ENCODE measurements at places on chromosomes 1 and 21.
A peak's percentile ranks its signal among the peaks of the same experiment; 100 is the strongest.

DNA sequence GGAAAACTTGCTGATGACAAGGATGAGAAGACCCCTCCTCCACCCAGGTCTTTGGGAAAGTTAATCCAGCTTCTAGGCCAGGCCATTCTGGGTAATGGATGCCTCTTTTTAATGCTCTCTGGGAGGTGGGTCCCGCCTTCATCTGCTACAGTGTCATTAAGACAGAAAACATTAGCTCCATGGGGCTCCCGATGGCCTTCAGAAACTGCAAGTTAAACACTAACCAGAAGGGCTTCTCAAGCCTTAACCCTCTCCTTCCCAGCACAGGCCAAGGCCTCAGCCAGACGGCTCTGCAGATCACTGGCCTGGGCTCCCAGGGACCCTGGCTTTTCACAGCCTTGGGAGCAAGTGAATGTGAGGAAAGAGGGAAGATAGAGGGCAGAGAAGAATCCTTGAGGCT lies 364.9 kb downstream of the MATN1 start:
- DNase-seq = no peak

DNA sequence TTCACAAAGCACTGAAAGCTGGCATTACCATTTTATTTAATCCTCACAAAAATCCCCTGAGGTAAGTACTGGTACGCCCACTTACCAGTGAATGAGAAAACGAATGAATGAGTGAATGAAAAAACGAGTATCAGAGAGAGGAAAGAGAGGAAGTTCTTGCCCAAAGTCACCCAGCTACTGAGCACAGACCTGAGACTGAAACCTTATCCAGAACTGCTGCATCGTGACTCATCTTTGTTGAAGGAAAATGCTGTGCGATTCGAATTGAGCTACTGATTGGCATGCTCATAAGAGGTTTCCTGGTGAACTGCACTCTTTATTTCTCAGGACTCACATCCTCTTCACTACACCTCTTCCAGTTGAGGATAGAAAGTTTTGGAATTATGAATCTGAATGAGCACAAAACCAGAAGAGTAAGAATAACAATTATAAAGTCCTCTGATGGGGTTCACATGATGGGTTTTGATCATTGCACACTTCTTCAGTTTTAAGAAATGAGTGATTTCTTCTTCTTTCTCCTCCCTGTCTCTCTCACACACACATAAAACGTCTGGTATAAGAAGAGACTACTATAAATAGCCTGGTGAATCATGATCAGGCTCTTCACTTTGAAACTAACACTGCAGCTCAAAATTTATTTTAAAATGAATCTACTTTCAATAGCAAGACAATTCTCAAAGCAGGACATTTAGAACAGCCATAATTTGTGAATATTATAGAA lies 32.1 kb downstream of the IL12RB2 start:
- DNase-seq = no peak

GRCh38 chr1:89804642-89805237 lies 16.1 kb upstream of the LRRC8D start:
- peak; percentile 76 for DNase-seq

DNA sequence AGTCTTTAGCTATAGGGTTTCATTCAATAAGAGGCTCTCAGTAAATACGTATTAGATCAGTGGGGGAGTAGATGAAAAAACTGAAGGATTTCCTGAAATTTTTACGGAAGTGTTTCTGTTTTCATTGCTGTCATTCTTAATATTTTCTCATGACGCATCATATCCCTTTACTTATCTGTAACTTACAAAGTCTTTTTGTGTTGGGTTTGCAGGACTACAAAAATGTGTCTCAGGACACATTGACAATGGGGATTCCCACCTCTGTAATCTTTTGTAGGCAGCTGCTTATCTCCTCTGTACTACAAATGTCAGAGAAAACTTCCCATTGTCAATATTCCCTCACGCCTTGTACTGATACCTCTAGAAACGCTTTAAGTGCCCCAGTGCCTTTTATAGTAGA lies 35.5 kb downstream of the CRP start:
- DNase-seq = no peak

DNA sequence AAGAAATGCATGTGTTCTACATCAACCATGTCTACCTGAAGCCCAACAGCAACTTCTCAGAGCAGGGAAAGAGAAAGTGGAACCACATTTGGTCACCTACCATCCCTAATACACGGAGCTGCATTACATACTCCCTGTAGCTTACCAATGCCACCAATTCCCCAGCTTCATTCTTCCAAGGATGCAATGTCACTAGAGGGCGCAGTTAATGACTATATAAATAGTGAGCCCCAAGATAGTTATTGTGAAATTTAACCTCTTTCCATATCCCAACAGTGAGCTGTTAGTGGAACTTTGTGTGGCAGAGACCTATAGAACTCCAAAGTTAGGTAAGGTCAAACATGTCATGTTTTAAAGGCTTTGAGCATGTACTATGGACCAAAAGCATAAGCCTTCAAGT lies 618.3 kb downstream of the SMYD3 start:
- DNase-seq = no peak

GRCh38 chr1:44641126-44642102 lies 32.9 kb downstream of the TMEM53 start:
- DNase-seq = no peak

GRCh38 chr1:3001471-3002348 lies 19.6 kb upstream of the ACTRT2 start:
- no peak for DNase-seq

DNA sequence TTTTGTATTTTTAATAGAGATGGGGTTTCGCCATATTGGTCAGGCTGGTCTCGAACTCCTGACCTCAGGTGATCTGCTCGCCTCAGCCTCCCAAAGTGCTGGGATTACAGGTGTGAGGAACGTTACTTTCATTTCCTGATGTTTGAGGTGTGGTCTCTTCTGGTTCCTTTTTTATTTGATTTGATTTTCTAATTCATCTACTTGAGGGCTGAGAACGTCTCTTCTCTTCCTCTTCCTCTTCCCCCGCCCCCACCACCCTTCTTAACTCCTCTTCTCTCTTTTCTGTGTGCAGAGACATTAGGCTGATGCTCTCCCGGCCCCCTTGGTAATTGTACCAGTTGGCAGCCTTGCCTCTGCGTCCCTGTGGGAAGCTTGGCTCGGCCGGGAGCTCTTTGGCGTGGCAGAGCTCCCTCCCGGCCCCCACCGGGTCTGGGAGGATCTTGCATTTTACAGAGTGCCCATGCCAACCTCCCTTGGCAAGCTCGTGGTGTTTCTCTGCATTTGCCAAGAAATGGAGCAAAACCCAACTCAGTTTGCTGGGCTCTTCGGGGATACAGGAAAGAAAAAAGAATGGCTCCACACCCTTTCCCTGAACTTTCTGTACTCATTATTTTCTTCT lies 19.9 kb downstream of the CRYAA start:
- no peak for DNase-seq

DNA sequence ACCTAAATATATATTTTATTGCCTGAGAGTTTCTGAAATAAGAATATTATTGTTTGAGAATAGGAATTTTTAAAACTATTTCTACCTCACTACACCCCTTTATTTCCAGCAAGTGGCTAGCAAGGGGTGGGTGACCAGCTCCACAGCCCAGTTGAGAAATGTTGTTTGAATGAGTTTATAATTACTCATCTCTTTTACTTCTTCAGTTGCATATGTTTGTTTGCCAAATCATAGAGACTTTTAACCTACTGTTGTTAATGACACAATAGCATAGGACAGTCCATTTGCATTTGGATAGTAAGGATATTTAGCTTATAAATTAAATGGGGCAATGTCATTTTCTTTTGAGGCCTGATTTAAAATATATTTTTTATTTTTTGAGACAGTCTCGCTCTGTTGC lies 127.8 kb downstream of the NRDC start:
- DNase-seq = no peak

- DNase-seq = no peak
Measured at GRCh38 chr1:31755850-31756492, 8.2 kb downstream of the ADGRB2 start.

DNA sequence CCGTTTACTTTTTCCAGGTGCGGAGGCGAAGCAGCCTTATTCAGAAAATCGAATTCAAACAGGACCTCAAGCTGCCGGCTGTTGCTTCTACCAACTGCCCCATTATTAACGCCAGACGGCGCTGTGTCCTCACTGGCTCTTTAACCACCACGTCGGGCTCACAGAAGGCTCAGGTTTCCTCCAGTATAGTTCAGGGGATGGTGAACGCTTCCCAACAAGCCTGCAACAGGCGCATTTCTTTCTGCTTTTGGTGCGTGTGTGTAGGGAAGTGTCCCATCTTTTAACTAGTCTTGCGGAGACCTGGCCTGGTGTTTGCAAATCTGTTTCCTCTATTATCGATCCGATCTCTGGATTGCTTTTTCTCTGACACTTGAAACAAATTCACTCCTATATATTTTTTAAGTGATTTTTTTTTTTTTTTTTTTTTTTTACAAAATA lies 791 bp upstream of the STUM start:
- peak; percentile 79 for DNase-seq

GRCh38 chr1:179955731-179956130 lies 1.1 kb downstream of the CEP350 start:
- no peak for DNase-seq

- no peak for DNase-seq
Measured at GRCh38 chr1:71193153-71193552, 112.3 kb upstream of the ZRANB2 start.

DNA sequence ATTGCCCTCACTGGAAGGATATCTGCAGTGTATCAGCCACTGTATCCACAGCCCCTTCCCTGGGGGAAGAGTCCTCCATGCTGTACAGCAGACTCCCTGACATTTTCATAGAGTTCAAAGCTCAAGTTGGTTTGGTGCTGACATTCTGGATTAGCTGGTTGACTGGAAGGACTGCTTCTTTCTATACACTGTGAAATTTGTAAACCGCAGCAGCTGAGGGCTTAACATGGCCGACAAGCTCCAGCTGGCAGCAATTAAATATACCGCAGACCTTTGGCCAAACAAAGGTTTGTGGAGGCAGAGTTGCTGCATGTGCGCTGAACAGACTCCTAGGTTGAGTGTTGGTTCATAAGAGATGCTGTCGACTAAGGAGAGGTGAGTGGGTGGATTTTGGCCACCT lies 126.4 kb downstream of the DHRS3 start:
- no peak for DNase-seq

GRCh38 chr1:109750241-109750882 lies 9.5 kb upstream of the GSTM3 start:
- DNase-seq = no peak

DNA sequence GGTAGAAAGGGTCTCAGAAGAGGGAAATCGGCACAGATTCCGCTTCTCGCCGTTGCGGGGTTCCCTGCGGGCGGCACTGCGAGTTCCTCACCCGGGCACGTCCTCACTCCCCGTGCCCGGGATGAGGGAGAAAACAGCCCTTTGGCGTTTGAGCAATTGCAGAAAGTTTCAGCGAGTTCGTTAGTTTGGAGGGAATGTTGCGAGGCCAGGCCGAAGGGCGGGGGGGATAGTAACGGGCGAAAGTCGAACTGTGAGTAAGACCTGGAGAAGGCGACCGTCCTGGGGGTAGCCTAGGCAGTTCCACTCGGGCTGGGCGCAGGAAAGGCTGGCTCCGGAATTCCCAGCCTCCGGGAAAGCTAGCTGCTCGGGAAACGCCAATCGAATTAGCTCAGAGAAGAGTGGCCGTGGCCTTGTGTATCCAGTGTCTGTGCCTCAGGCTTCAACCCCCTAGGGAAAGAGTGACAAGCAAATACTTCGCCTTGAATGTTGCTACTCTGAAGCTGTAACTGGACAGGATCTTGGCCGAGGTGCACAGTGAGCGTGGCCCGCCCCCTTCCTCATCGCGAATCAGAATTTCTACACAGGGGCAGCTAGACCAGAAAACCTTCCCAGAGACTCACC lies 787 bp downstream of the PTGFR start:
- DNase-seq = no peak

- no peak for DNase-seq
Measured at GRCh38 chr1:9069326-9070100, at the start of gene SLC2A5. Gene SLC2A5 (minus strand): TSS chr1:9069635. CDS start chr1:9069536, 99 bp downstream.

GRCh38 chr1:238063454-238063853 lies 172.7 kb upstream of the ZP4 start:
- peak; percentile 32 for DNase-seq

DNA sequence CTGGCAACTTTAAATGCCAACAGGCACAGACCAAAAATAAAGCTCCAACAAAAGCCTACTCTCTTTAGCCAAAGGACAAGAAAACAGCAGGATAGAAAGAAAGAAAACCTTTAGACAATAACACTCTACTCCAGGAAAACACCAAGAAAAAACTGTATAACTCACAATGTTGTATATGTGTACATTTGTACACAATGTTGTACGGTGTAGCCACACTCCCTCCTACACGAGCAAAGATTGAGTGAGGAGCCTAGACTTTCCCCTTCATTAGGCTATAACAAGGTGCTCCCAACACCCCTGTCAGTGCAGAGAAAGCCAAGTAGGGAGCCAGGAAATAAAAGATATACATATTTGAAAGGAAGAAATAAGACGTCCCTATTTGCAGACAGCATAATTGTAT lies 24.0 kb downstream of the GJA4 start:
- DNase-seq = no peak

- no peak for DNase-seq
Measured at GRCh38 chr1:211543025-211543424, 35.9 kb downstream of the SLC30A1 start.

DNA sequence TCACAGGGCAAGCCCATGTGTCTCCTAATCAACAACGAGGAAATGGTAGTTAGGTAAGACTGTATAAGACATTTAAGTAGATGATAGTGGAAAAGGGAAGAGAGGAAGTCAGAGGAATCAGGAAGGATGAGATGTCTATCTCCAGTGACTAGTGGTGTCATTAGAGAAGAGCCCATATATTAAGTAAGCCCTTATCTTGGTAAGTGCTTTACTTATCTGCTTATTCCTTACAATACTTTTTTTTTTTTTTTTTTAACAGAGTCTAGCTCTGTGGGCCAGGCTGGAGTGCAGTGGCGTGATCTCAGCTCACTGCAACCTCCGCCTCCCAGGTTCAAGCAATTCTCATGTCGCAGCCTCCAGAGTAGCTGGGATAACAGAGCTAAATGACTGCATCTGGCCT lies 29.5 kb downstream of the RNF11 start:
- DNase-seq = no peak

- no peak for DNase-seq
Measured at GRCh38 chr1:156493742-156494141, 6.8 kb downstream of the MEF2D start.

DNA sequence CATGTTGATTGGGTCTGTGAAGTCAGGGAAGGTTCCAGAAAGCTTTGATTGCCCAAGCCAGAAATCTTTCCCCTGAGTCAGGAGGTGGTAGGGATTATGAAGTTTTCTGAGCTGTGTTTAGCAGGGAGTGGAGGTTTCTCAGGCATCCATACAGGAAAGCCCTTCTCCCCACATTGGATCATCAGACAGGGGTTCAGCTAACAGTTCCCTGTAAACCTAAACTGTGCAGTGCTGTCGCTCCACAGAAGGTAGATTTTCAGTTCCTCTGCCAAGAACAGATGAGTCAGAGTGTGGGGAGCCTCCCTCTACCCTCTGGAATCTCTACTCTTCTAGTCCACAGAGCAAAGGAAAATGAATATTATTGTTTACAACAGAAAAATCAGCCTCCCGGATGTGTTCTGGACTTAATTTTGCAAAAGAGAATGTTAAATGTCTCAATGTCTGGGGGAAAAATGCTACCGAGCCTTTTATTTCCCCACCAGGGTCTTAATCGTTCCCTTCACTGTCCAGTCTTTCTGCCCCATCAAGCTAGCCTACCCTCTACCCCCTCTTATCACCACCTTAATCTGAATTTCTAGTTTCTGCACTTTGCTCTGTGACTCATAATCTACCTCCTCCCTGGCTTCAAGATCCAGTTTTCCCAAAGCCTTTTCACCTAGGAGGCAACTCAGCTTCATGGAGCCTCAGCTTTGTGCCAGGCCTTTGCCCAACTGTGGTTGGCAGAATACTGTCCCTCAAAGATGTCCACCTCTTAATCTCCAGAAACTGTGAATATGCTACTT lies 355.6 kb downstream of the PRDM2 start:
- peak; percentile 55 for DNase-seq

- no peak for DNase-seq
Measured at GRCh38 chr1:103267266-103267665, 158.9 kb upstream of the COL11A1 start.

All from LoVo (cell line).